ENCODE measurements at places on chromosomes 6 and 20. TPM values are rescaled to one million over a fixed set of nuclear protein-coding genes. Genes with fewer than 3 reads are reported as not detected.

DNA sequence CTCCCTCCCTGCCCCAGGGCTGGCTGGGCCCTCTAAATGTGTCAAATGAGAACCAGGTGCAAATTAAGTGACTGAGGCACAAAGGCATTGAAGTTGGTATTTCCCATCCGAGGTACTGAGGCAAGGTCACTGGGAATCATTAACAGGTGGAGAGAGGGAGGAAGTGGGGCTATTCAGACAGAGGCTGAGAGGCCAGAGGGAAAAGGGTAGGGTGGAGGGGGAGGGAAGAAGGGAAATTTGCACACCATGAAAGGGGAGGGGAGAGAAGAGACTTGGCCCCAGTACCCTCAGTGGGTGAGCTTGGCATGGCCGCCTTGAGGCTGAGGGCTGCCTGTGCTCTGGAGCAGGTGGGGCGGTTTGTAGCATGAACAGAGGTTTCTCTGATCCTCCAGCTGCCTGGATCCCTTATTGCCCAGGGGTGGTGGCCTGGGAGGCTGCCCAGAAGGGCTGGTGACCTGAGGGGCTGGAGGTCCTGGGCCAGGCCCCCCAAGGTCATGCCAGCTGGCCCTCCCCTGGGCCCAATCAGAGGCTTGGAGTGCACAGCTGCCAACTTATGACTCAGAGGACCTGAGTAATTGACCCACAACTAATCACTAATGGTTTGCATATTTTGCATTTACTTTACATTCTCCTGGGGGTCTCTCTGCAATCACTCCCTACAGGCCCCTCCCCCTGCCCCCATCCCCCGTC is 40.3 kb upstream of the ZFAND3 start:
- DNase-seq = no peak

GRCh38 chr6:79094938-79095337 is 16.9 kb upstream of the PHIP start:
- DNase-seq = no peak

- no peak for DNase-seq
These were observed at the start of gene GGTLC1 for GRCh38 chr20:23988561-23988960. Gene GGTLC1 (minus strand): TSS chr20:23988779. CDS start chr20:23986611, 2,168 bp downstream.

DNA sequence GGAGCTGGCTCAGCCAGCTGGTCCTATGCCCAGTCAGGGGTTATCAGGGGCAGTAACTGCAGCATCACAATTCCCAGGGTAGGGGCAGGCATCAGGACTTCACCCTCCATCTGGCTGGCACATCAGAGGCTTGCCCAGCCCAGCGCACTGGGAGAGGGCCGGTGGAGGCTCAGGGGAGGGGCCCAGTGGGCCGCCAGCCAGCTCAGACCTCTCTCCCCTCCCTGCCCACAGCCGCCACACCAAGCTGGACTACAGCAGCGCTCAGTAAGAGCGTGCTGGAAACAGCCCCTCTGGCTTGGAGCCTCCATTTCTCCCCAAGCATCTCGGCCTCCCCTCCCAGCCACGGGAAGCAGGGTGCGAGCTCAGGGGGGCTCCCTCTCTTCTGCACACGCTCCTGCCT is 22.0 kb downstream of the ADA start:
- no peak for DNase-seq

- no peak for DNase-seq
These were observed 85.5 kb downstream of the RNGTT start for GRCh38 chr6:88877893-88878292.

- DNase-seq = no peak
These were observed 34.2 kb downstream of the GSS start for GRCh38 chr20:34921436-34921835.

- DNase-seq = no peak
These were observed 12.7 kb upstream of the SMOC2 start for GRCh38 chr6:168428052-168428826.

- DNase-seq = no peak
These were observed 125.9 kb upstream of the INSM1 start for GRCh38 chr20:20241976-20242375.

GRCh38 chr6:89917801-89918366 is 23.6 kb downstream of the GJA10 start:
- DNase-seq = no peak

GRCh38 chr20:20317195-20317594 is 50.7 kb upstream of the INSM1 start:
- DNase-seq = no peak

DNA sequence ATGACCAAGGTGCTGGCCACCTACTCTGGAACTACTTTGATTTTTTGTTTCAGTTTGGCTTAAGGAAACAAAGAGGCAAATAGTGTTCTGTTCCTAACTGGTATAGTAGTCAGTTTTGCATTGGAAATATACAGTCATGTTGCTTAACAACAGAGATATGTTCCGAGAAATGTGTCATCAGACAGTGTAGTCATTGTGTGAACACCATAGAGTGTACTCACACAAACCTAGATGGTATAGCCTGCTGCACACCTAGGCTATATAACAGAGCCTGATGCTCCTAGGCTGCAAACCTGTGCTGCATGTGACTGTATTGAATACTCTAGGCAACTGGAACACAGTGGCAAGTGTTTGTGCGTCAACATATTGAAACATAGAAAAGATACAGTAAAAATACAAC is 80.4 kb downstream of the ARID1B start:
- DNase-seq = no peak

- DNase-seq = no peak
These were observed 8.6 kb upstream of the IP6K3 start for GRCh38 chr6:33755070-33755869.

- no peak for DNase-seq
These were observed 20.5 kb upstream of the PI3 start for GRCh38 chr20:45154183-45154582.

- no peak for DNase-seq
These were observed 306.3 kb downstream of the PHF3 start for GRCh38 chr6:63941747-63942470.

DNA sequence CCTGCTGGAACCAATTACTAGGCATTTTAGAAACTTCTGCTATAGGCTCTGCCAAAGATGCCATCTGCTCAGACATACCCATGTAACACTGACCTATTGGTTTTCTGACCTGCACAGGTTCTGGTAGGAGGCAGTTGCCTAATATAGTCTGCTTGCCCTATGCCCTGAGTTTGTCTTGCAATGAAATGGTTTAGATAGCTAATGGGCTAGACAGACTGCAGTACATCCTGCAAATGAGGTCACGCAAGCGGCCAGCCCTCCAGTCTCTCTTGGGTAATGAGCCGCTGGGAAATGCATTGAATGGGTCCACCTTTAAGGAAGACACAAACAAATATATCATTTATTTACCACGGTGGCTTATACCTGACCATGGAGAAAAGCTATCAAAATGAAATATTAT is 90.6 kb upstream of the B3GAT2 start:
- no peak for DNase-seq

DNA sequence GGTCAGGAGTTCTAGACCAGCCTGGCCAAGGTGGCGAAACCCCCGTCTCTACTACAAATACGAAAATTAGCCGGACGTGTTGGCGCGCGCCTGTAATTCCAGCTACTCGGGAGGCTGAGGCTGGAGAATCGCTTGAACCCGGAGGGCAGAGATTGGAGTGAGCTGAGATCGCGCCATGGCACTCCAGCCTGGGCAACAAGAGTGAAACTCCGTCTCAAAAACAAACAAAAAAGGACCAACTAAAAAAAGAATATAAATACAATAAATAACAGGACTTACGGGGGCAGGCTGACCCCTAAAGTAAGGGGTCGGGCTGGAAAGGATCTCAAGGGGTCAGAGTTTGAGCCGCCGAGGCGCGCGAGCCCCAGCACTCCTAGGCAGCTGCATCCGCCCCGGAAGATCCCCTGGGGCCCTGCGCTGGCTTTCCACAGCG is 509 bp upstream of the TPD52L2 start:
- DNase-seq = no peak

DNA sequence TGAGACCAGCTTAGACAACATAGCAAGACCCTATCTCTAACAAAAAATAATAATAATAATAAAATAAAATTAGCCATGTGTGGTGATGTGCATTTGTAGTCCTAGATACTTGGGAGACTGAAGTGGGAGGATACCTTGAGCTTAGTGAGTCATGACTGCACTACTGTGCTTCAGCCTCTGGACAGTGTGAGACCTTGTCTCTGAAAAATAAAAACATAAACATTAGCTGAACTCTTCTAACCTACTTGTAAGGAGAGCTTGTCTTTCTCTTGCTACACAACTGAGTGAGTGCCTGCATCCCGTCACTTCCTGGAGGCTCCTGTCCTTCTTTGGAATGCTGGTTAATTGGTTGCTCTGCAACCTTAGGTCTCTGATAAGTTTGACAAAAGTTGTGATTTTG is 5.1 kb upstream of the DBNDD2 start:
- DNase-seq = no peak

GRCh38 chr20:48326868-48327267 is 500.9 kb downstream of the PREX1 start:
- DNase-seq = no peak

- no peak for DNase-seq
These were observed 25.0 kb downstream of the KIF3B start for GRCh38 chr20:32302507-32302872.

DNA sequence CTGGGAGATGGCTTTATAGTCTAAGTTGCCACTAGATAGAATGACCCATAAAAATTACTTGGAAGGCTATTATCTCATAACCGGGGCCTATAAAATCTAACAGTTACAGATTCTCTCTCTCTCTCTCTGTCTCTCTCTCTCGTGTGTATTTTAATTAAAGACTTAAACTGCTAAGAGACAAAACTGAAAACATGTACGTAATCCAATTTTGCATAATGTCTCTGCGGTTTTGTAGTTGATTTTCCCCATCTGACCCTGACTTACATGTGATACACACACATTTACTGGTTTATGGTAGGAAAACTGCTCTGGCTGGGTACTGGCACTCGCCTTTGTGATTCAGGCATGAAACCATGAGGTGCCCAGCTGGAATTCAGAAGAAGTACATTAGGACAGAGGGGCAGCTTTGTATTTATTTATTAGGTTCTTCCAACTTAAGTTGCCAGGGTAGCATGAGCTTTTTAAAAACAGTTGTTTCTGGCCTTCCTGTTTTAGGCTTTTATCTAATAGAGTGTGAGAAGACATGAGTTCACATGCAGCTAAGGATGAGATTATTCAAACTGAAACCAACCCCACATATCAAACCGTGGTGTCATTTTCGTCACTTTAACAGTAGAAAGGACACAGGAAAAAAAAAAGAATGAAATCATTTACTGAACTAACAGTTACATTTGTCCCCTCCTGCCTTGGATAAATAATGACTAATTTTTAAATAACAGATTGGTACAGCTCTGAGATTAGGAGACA is 182.5 kb downstream of the GMPR start:
- DNase-seq = no peak

DNA sequence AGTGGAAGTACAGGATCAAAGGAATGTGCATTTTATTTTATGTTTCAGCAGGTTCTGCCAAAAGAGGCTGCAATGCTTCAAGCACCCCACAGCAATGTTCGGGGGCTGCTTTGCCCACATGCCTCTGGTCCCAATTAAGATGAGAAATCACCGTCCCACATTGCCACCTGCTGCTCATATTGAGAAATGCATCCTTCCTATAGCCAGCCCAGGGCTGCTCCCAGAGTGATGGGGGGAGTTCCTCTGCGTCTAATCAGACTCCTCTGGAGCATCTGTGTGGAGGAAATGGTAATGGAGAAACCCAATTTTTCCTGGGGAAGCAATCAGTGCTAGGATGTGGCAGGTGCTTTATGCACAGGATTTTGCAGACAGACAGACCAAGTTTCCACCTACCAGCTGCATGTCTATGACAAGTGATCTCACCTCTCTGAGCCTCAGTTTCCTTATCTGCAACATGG is 33.7 kb downstream of the PTGIS start:
- DNase-seq = peak; percentile 48

Gene ZSCAN16
- 11.3 TPM for polyA plus RNA-seq

Gene BTNL2
- 1.4 TPM for polyA plus RNA-seq

Gene SLC22A2
- 13.5 TPM for polyA plus RNA-seq

Gene ZBP1
- polyA plus RNA-seq = not detected

Gene NNAT
- 64.7 TPM for polyA plus RNA-seq
